ENCODE measurements at places on chromosomes 1 and 21. TPM values are rescaled to one million over a fixed set of nuclear protein-coding genes. Genes with fewer than 3 reads are reported as not detected.

Gene CHAF1B
- 5.7 TPM for total RNA-seq

Gene NBPF20
- 3.6 TPM for total RNA-seq

Gene KCNE2
- not detected for total RNA-seq

- peaks cover 2% of the 10 kb centered on the region for H3K36me3 ChIP-seq
- H3K27me3 ChIP-seq, result no peaks in the 10 kb centered on the region
- no peak overlapping the region for H3K27ac ChIP-seq
- peaks cover 11% of the 10 kb centered on the region for H3K4me1 ChIP-seq
- no peak for DNase-seq
These were observed 42.4 kb downstream of the CAMTA1 start for GRCh38 chr1:6827630-6828165.

GRCh38 chr1:241551759-241552638 is 19.8 kb downstream of the KMO start:
- peak overlapping the region; percentile 92 for H3K27ac ChIP-seq
- peaks cover 17% of the 10 kb centered on the region for H3K4me1 ChIP-seq
- peak overlapping the region; percentile 92 for H3K4me3 ChIP-seq
- no peaks in the 10 kb centered on the region for H3K27me3 ChIP-seq

DNA sequence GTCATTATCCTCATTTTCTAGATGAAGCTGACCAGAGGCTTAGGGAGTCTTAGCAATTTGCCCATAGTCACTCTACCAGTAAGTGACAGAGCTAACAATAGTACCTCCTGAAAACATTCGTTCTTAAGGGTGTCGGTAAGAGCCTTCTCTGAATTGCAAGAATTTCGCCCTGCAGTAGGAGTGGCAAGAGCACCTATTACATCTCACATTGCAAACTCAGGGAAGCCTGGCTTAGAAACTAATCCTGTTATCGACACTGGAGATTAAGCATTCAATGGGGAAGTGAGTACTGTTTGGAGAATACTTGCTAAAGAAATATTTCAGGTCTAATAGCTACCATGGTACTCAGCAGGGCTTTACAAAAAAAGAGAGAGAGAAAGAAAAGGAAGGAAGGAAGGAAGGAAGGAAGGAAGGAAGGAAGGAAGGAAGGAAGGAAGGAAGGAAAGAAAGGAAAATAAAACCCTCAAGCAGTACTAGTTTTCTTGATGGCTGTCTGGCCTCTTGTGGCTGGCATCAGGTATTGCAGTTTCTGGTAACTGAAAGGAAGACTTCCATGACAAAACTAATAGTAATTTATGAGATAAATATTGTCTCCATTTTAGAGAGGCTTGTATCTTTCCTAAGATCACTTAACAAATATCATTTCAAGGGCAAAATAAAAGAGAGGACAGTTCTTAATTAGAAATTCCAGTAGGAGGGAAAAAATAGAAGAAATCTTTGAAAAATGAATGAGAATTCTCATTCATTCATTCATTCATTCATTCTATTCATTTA is 10.4 kb downstream of the C1orf226 start:
- peaks cover 19% of the 10 kb centered on the region for H3K4me1 ChIP-seq
- H3K36me3 ChIP-seq, result no peaks in the 10 kb centered on the region
- DNase-seq, result no peak
- H3K27ac ChIP-seq, result no peak overlapping the region
- no peak overlapping the region for H3K4me3 ChIP-seq

GRCh38 chr1:150484861-150485260 is 2.4 kb upstream of the TARS2 start:
- H3K27me3 ChIP-seq, result no peaks in the 10 kb centered on the region
- no peak overlapping the region for H3K4me3 ChIP-seq
- H3K4me1 ChIP-seq, result peaks cover 20% of the 10 kb centered on the region
- no peak for DNase-seq
- H3K27ac ChIP-seq, result peak overlapping the region; percentile 39

DNA sequence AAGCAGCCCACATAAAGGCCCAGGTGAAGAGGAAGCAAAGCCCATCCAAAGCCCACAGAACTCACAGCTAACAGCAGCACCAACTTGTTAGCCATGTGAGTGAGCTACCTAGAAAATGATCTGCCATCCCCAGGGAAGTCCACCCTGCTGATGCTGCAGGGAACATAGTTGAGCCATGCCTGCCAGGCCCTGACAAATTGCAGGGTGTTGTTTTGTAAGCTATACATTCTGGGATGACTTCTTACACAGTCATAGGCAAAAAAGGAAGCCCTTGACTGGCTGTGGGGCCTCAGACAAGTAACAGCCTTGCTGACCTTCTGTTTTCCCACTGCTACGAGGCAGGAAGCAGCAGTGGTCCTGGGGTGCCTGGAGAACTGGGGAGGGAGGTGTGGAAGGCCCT is 262.7 kb downstream of the MATN1 start:
- H3K4me3 ChIP-seq, result no peak overlapping the region
- no peaks in the 10 kb centered on the region for H3K4me1 ChIP-seq
- DNase-seq, result no peak
- H3K27me3 ChIP-seq, result peaks cover 20% of the 10 kb centered on the region
- H3K36me3 ChIP-seq, result no peaks in the 10 kb centered on the region
- H3K27ac ChIP-seq, result no peak overlapping the region

- H3K27me3 ChIP-seq, result peaks cover 6% of the 10 kb centered on the region
- H3K4me1 ChIP-seq, result peaks cover 34% of the 10 kb centered on the region
- peak overlapping the region; percentile 81 for H3K4me3 ChIP-seq
- H3K27ac ChIP-seq, result peak overlapping the region; percentile 96
- peaks cover 2% of the 10 kb centered on the region for H3K36me3 ChIP-seq
- DNase-seq, result no peak
These were observed 2.4 kb upstream of the NFIA start for GRCh38 chr1:61079898-61080336.

DNA sequence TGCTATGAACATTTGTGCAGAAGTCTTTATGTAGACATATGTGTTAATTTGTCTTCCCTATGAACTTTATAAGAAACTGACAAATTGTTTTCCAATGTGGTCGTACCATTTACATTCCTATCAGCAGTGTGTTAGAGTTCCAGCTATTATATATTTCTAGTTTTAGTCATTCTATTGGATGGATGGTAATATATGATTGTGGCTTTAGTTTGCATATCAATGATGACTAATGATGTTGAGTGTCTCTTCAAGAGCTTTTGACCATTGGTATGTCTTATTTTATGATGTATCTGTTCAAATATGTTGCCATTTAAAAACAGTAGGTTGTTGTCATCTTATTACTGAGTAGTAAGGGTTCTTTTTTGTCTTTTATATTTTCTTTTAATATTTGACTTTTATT is 16.2 kb upstream of the ZNF326 start:
- no peaks in the 10 kb centered on the region for H3K4me1 ChIP-seq
- H3K4me3 ChIP-seq, result no peak overlapping the region
- H3K27me3 ChIP-seq, result peaks cover 7% of the 10 kb centered on the region
- no peak overlapping the region for H3K27ac ChIP-seq

DNA sequence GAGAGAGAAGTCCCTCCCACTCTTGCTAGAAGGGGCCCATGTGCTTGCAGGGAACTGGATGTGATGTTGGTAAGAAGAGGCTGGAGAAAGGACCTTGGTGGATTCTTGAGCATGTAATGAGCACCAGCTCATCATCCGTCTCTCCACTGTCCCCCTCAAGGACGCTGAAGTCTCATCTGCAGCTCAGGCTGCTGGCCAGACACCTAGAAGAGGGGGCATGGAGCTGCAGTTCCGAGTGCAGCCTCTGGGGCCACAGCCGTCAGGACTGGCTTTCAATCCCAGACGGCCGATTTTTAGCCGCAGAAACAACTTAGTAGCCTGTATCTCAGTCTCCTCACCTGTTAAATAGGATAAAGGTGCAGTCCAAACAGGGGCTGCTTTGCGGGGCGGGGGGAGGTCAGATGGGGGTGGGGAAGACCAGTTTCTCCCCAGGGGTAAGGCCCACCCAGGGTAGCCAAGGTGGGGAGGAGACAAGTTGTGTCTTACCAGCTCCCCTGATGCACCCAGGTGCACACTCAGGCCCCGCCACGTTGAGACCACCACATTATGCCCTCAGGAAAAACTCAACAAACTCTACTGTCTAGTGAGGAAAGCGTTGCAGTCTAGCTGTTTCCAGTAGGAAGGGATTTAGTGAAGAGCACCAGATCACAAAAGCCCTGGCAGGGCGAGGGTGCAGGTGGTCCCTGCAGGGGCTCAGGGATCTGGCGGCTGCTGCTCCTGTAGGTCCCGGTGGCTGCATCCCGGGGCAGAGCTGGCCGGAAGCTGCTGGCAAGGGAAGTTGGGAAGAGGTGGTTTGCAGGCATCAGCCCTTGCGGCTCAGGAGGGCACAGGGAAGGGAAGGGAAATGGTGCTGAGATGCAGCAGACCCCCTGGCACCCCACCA is 29.5 kb downstream of the LDLRAP1 start:
- no peak overlapping the region for H3K27ac ChIP-seq
- H3K4me1 ChIP-seq, result peaks cover 27% of the 10 kb centered on the region
- DNase-seq, result no peak
- no peak overlapping the region for H3K4me3 ChIP-seq

GRCh38 chr1:227787513-227788270 is 27.8 kb upstream of the PRSS38 start:
- DNase-seq, result peak; percentile 97
- H3K27me3 ChIP-seq, result no peaks in the 10 kb centered on the region
- H3K4me3 ChIP-seq, result peak overlapping the region; percentile 88
- no peaks in the 10 kb centered on the region for H3K36me3 ChIP-seq
- H3K27ac ChIP-seq, result peak overlapping the region; percentile 54
- H3K4me1 ChIP-seq, result peaks cover 21% of the 10 kb centered on the region

- H3K4me3 ChIP-seq, result no peak overlapping the region
- no peak for DNase-seq
These were observed 96.8 kb downstream of the GLIS1 start for GRCh38 chr1:53642215-53642555.

DNA sequence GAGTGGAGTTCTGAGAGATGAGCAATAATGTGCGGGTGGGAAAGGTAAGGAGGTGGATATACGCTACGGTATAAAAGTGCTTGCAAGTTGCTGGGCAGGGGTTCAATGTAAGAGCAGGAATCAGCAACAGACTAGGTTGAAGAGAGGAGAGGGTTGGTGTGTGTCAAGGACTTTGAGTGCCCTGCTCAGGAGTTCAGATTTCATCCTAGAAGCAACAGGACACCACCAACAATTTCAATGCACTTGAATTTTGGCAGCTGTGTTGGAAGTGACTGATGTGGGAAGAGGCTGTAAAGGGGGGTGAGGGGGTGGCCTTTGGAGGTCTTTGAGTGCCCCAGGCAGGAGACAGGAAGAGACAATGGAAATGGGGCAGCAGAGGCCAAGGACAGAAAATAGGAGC is 57.3 kb downstream of the RHOU start:
- H3K27me3 ChIP-seq, result no peaks in the 10 kb centered on the region
- H3K4me3 ChIP-seq, result no peak overlapping the region
- peaks cover 2% of the 10 kb centered on the region for H3K36me3 ChIP-seq
- peaks cover 14% of the 10 kb centered on the region for H3K4me1 ChIP-seq

DNA sequence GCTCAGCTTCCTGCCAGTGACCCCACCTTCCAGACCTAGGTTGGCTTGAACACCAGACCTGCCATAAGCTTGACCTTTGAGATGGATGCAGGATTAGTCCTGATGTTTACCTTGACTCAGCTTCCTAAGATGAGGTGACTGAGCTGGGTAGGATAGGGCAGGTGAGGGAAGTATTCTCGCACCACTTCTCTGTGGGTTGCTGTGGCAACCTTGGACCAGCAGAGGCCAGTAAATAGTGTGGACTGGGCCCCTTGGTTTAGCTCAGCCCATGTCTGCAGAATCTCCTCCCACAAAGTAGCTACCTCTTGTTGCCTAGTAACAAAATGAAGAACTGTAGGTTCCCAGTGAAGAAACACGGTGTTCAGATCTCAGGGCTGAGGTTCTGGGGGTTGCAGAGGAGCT is 8.4 kb downstream of the RPS6KA1 start:
- DNase-seq, result no peak
- peaks cover 56% of the 10 kb centered on the region for H3K4me1 ChIP-seq
- no peaks in the 10 kb centered on the region for H3K36me3 ChIP-seq
- peak overlapping the region; percentile 92 for H3K27ac ChIP-seq
- no peaks in the 10 kb centered on the region for H3K27me3 ChIP-seq

- H3K4me1 ChIP-seq, result no peaks in the 10 kb centered on the region
- H3K27me3 ChIP-seq, result no peaks in the 10 kb centered on the region
- H3K4me3 ChIP-seq, result no peak overlapping the region
- DNase-seq, result no peak
- peaks cover 3% of the 10 kb centered on the region for H3K36me3 ChIP-seq
These were observed 146.0 kb upstream of the IVNS1ABP start for GRCh38 chr1:185463011-185463410.

DNA sequence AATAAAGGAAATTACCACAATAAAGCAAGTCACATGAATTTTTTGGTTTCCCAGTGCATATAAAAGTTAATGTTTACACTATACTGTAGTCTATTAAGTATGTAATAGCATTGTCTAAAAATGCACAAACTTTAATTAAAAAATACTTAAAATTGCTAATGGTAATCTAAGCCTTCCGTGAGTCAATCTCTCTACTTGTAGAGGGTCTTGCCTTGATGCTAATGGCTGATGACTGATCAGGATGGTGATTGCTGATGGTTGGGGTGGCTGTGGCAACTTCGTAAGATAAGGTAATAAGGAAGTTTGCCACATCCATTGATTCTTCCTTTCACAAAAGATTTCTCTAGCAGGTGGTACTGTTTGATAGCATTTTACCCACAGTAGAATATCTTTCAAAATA is 466.6 kb upstream of the PROX1 start:
- no peaks in the 10 kb centered on the region for H3K36me3 ChIP-seq
- peaks cover 11% of the 10 kb centered on the region for H3K27me3 ChIP-seq
- H3K4me3 ChIP-seq, result no peak overlapping the region
- no peak overlapping the region for H3K27ac ChIP-seq
- no peak for DNase-seq

- no peak overlapping the region for H3K27ac ChIP-seq
- H3K36me3 ChIP-seq, result peaks cover 4% of the 10 kb centered on the region
- DNase-seq, result no peak
- peaks cover 10% of the 10 kb centered on the region for H3K27me3 ChIP-seq
- no peaks in the 10 kb centered on the region for H3K4me1 ChIP-seq
- no peak overlapping the region for H3K4me3 ChIP-seq
These were observed 34.4 kb downstream of the PALMD start for GRCh38 chr1:99680270-99680669.

DNA sequence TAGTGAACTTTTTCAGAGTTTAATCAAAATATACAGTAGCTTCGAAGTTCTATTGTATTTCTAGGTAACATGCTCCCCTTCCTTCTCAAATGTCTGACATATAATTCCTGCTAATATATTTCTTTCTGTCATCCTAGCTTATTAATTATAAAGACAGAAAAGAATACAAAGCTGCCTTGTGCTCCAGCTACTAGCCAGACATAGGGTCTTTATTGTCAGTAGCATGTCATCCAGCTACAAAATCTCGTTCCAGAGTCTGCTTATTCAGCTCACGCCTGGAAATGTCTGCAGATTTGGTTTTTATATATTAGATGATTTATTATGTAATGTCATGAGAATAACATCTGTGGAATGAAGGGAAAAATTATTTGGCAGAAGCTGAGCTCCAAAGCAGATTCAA is 1102.8 kb downstream of the BRINP3 start:
- no peaks in the 10 kb centered on the region for H3K27me3 ChIP-seq
- H3K4me3 ChIP-seq, result no peak overlapping the region
- no peak for DNase-seq
- H3K4me1 ChIP-seq, result no peaks in the 10 kb centered on the region
- H3K27ac ChIP-seq, result no peak overlapping the region

GRCh38 chr21:22421416-22422180 is 1423.4 kb downstream of the NCAM2 start:
- H3K4me1 ChIP-seq, result peaks cover 3% of the 10 kb centered on the region
- H3K36me3 ChIP-seq, result no peaks in the 10 kb centered on the region
- no peak overlapping the region for H3K27ac ChIP-seq
- no peak overlapping the region for H3K4me3 ChIP-seq

- peaks cover 3% of the 10 kb centered on the region for H3K36me3 ChIP-seq
- peak overlapping the region; percentile 96 for H3K27ac ChIP-seq
- DNase-seq, result no peak
- H3K4me1 ChIP-seq, result peaks cover 53% of the 10 kb centered on the region
- H3K27me3 ChIP-seq, result no peaks in the 10 kb centered on the region
These were observed 37.5 kb upstream of the ECE1 start for GRCh38 chr1:21327566-21328323.

Measured in T-helper 17 cell (primary cell).